PC-3 (cell line): ENCODE measurements at places on chromosomes 2 and 18.
A peak's percentile ranks its signal among the peaks of the same experiment; 100 is the strongest.

DNA sequence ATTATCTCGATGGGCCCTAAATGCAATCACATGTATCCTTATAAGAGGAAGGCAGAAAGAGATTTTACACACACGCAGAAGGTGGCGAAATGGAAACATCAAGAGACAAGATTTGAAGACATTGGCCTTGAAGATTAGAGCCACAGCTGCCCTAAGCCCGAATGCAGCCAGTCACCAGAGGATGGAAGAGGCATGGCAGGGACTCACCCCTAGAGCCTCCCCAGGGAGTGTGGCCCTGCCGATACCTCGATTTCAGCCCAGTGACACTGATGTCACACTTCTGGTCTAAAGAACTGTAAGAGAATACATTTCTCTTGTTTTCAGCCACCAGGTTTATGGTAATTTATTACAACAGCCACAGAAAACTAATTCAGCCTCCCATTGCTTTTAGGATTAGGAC is 17.4 kb downstream of the TTC39C start:
- DNase-seq: no peak

GRCh38 chr2:181384923-181385322 is 72.3 kb upstream of the ITGA4 start:
- DNase-seq: no peak

DNA sequence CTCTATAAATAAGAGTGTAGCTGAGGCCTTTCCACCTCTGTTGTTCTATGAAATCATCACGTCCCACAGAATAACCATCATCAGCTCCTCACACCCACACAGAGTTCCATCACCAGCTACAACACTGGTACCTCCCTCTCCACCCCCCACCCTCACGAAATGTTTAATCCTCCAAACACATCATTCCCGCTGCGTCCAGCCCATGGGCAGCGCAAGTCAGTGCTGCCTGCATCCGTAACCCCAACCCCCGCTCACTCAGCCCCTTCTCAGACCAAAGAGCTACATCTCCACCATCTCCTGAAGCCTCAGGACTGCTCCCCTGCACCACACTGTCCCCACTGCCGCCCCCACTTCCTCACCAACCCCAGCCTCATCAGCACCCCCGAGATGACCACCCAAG is 19.4 kb downstream of the DNMT3A start:
- no peak for DNase-seq

DNA sequence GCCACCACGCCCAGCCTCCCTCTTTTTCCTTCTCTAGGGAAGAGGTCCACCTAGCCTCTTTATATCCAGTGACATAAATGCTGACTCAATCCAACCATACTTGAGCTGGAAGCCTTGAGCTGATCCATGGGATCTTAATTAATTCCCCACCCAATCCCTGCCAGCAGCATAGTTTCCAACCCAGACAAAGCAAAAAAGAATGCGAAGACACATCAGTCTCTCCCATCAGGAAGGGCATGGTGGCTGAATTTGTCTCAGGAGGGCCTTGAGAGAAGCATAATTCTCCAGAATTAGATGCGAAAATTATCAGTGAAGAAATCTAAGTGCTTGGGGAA is 22.5 kb downstream of the CASP10 start:
- no peak for DNase-seq

DNA sequence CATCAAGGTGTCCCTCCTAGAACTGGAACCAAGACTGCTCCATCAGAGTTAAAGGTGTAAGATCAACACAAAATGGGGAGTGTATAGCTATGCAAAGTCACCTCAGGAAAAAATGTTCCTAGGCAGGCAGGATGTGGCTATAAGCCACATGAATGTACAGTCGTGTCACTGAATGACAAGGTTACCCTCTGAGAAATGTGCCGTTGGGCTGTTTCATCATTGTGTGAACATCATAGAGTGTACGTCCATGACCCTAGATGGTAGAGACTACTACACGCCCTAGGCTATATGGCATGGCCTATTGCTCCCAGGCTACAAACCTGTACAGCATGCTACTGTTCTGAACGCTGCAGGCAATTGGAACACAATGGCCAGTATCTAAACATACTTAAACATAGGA is 24.5 kb downstream of the TYMS start:
- no peak for DNase-seq

- DNase-seq: no peak
Observed at GRCh38 chr2:197838036-197838435, 33.6 kb downstream of the PLCL1 start.

DNA sequence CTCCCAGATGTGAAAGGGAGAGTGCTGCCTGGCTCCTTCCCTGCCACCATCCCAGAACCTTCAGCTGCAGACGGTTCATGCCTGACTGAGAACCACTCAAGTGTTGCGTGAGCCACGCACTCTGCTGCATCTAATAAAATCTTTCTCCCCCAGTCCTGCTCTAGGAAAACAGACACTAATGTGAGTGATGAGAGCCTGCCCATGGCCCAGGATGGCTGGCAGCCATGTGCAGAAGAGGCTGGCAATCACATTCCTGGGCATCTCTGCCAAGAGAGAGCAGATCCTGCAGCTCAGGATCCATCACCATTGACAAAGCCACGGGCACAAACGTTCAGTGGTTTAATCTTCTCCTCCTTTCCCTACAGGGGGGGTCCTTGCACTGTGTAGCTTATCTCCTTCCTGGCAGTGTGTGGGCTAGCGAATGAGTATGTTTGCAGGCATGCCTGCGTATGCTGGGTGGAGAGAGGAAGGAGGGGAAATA is 477.5 kb downstream of the SLC4A3 start:
- DNase-seq: peak; percentile 63

- DNase-seq: no peak
Observed at GRCh38 chr2:29475499-29475898, 360.3 kb downstream of the CLIP4 start.
